ENCODE measurements at places on chromosomes 6 and 20.

GRCh38 chr6:30895343-30895742 is 11.0 kb downstream of the DDR1 start:
- DNase-seq, result no peak

DNA sequence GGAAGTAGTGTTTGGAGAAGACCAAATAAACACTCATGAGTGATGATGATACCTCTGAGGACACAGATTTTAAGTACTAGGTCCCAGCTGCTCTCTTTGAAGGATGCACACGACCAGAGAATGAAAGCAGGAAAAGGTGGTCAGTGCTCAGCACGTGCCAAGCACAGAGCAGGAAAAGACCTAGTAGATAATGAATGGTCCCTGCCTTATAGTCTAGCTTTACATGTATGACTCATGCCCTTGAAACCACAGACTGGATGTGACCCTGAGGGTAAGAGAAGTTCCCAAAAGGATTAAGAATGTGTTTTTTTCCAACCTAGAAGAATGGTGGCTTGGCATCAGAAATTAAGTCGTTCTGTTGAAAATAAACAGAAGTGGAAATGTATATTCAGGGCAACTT is 2.8 kb upstream of the MC3R start:
- DNase-seq, result no peak

DNA sequence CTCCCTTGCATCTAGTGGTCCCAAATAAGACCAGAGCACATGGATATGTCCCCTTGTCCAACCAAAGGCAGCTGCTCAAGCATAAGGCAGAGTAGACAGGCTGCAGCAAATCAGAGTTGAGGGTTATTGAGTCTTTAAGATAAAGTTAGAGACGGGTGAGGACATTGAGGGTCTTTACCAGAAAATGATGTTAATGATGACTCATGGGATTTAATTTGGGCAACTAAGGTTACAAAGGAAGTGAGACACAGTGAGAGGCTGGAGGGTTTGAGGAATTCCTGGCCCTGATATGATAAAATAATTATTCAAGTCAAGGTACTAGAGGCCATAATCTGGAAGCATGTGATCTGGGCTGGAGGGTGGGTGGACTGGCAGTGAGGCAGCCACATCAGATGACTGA is 133.6 kb downstream of the ALDH8A1 start:
- no peak for DNase-seq

DNA sequence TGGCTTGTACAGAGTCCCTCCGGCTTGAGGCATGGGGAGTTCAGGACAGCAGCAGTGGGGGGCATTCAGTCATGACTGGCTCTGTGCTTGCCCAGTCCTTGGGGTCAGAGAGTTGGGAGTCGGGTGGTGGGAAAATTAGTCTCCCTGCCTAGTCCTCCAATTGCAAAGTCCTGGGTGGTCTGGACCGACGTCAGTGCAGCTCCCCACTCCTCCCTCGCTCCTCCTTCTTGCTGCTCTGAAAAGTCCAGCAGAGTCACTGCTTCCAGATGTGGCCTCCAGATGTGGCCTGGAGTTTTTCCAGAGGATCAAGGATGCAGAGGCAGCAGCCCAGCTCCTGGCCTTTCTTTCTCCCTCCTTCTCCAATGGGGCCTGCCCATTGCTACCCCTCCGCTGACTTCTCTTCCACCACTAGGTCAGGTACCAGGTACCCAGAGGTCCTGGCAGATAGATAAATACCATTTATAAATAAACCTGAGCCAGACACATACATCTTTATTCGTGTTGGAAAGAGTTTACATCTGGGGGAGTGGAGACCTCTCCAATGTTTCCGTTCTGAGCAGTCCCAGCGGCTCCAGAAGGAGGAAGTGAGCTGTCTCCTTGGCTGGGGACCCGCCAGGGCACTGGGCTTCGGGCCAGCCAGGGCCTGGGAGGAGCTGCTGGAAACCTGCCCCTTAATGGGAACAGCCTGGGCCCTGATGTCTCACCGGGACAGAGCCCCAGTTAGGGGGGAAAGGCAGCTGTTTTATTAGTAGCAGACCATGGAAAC is 49.0 kb upstream of the RNF24 start:
- DNase-seq, result peak; percentile 77

DNA sequence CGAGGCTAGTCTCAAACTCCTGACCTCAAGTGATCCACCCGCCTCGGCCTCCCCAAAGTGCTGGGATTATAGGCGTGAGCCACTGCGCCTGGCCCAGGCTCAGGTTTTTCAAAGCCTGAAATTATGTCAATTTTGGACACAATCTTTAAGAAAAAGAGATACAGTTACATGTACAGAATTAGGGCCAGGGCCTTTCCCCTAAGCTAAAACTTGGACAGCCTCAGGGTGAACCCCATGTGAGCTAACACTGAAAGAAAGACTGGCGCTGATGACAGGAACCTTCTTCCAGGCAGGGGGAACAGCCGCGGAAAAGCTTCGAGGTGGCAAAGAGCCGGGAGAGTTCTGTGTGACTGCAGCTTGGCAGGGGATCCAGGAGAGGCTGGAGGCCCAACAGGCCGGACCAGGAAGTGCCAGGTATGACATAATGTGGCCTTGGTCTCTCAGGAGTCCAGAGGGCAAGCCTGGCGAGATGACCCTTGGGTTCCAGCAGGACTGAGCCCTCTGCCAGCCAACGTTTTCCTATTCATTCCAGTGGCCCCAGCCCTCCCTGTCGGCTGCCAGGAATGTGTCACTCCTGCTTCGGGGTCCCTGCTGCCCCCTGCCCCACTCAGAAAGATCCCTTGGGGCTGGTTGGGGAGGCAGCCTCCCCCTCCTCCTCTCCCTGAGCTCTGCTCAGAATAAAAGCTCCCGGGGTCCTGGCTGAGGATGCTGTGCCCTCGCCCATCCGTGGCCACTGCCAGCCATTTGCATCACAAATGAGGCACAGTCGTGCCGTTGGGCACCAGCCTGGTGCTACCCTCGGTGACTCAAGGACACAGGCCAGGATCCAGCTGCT is 37.3 kb downstream of the RBM38 start:
- no peak for DNase-seq

GRCh38 chr6:35297601-35298481 is at the start of gene DEF6:
TSS of gene DEF6 (plus strand) at chr6:35297818. CDS start at chr6:35297857, 39 bp downstream.
- peak; percentile 82 for DNase-seq

- DNase-seq, result no peak
Measured at GRCh38 chr6:97668716-97669115, 385.7 kb upstream of the MMS22L start.

DNA sequence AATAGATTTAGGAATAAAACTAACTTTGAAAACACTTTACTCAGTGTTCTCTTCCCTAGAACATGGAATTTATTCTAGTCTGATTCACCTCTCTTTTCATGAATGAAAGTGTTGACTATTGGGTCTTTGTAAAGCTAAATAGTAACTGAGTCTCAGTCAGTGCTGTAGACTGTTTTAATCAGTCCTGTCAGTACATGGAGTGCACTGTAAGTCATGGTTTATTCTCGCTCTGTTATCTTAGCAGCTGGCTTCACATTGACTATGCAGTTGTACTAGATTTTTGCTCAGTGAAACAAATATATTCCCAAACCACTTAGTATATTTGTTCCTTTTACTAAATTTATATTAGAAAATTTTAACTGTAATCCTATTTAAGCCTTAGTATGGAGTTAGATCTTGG is 15.1 kb upstream of the ACAT2 start:
- no peak for DNase-seq

- no peak for DNase-seq
Measured at GRCh38 chr6:141316236-141316635, 816.5 kb upstream of the GJE1 start.

All from inflammatory macrophage (primary cell).